ENCODE measurements at places on chromosomes 11 and 22. TPM values are rescaled to one million over a fixed set of nuclear protein-coding genes. Genes with fewer than 3 reads are reported as not detected.

NPTXR gene
- 9.2 TPM for total RNA-seq

- DNase-seq, result no peak
Observed at GRCh38 chr11:83073884-83074283, 2.2 kb upstream of the RAB30 start.

OR51E2 gene
- 0.42 TPM for total RNA-seq

GAL3ST3 gene
- total RNA-seq, result not detected

DNA sequence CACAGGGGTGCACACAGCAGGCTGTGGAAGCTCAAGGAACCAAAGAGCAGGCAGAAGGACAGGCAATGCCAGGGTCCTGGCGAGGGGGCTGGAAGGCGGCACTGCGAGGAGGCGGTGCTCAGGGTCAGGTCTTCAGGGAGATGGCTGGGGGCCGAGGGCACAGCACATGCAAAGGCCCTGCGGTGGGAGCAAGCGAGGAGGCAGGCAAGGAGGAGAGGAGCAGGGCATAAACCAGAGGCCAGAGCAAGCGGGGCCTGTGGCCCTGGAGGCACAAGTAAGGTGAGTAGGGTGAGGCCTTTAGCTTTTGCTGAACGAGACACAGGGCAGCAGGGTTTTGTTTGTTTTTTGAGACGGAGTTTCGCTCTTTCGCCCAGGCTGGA, 126.9 kb downstream of the ARHGAP8 start:
- no peak for DNase-seq

HBE1 gene
- not detected for total RNA-seq

DNA sequence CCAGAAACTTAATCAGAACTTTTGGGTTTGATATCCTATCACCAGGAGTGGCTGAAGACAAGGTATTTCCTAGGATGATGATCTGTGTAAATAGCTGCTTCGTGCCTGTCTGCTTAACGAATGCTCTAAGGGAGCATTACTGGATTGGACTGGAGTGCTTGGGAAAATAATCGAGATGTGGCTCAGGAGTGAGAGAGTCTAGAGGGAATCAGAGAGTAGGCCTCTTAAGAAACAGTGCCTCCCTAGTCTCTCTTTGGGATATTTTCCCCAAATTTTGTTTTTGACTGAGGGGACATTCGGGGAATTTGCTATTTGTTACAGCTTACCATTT, 2.5 kb downstream of the MAML2 start:
- no peak for DNase-seq

DNA sequence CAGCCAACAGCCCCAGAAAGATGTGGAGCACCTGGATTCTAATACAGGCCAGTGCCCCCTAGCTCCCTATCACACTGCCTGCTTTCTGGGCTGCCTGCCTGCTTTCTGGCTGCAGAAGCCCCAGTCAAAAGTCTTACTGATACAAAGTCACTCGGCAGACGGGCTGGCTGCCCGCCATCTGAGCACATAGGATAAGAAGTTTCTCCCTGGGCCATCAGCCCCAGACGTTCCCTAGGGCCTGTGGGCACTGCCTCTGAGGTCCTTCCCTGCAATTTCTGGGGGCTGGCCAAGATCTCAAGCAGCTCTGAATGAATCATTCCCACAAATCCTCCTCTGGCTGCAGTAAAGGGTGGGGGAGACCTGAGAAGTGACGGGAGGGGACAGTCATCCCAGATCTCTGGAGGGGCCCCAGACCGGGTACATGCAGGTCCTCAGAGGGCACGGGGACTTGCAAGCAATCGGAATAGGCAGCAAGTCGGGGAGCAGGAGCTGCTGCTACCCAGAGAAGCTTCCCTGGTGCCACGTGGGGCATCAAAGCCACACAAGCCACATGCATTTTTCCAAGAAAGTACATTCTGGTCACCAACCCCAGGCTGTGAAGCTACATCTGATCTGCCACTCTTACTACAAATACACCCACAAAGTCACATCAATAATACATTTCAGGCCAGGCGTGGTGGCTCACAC, 4.7 kb downstream of the TPST2 start:
- no peak for DNase-seq

Measured in tibial nerve (tissue), 4 donors.